ENCODE measurements at places on chromosomes 5 and 9. TPM values are rescaled to one million over a fixed set of nuclear protein-coding genes. Genes with fewer than 3 reads are reported as not detected.

Gene CD14
- 147 TPM for total RNA-seq

DNA sequence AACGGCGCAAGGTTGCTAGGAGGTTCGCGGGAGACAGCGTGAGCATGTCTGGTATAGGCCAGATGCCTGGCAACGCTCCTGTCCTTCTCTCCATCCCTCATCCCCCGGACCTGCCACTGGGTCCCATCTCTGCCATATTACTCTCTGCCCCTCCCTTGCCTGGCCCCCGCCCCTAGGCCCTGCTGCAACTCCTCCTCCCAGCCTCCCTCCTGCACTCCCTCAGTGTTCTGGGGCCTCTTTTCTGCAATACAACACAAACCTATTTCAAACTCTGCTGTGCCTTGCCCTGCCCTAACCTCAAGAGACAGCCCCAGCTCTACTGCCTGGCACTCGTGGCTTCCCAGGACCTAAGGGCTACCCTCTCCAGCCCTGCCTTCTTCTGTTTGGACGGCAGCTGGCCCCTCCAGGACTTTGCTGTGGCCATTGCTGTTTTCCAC is 8.9 kb upstream of the DBN1 start:
- DNase-seq = peak; percentile 54

DNA sequence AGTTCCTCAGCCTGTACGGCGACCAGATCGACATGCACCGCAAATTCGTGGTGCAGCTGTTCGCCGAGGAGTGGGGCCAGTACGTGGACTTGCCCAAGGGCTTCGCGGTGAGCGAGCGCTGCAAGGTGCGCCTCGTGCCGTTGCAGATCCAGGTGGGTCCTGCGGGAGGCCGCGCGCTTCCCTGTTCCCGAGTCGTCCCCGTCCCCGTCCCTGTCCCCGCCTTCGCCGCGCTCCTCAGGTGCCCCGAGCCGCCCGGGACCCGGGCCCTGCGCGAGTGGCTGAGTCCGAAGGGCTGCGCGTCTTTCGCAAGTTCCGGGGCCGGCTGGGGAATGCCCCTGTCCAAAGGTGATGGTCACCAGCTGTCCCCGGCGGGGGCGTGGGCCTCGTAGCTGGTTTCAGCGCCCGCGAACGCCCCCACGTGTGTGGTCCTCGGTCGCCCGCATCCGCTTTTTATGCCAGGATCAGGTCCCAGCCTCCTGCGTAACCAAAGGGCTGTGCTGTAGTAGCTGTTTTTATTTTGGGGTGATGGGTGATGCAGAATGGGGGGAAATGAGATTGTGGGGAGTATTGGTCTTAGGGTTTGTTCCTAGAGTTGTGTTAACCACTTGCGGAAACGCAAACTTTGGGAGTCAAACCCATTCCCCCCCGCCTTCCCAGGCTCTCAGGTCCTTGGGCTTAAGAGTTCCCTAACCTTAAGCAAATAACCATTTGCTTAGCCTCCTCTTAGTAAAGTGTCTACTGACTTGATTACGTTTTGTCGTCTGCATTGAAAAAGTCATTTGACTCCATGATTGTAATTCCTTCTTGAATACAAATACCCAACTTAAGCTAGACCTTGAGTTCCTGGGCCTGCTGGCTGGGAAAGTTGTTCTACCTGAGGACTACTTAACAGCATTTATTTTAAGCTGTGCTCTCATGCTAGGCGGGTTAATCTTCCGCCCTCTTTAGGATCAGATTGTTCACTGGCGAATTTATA is 663 bp downstream of the ISOC1 start:
- DNase-seq = peak; percentile 93

DNA sequence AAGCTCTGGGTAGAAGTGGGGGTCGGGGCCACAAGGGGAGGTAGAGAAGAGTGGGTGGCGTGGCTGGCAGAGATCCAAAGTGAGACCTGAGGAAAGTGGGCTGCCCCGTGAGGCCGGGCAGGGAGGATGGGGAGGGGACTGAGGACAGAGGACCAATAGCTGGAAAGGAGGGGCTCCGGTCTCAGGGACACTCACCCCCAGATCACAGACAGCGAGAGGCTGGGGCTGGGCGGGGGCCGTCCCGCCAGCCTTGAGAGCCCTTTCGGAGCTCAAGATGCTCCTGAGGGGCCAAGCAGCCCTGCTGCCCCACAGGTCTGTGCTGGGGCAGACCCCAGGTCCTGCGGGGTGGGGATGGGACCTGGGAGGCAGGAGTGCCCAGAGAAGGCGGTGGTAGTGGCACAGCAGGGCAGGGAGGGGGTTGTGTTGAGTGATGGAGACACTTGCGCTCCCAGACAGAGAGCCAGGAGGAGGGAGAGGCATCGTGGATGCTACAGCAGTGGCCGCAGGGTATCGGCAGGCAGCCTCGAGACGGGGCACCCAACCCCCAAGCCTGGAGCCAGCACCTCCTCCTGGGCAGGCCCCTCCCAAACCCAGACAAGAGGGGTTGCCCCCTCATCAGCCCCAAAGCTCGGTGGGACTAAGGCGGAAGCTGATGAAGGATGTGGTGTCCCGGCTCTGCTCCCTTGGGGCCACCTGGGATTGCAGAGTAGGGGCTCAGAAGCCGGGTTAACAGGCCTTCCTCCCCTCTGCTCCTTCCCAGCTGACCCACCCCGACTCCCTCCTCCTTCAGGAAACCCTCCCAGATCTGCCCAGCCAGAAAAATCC is 3.4 kb downstream of the SARDH start:
- DNase-seq = peak; percentile 78

DNA sequence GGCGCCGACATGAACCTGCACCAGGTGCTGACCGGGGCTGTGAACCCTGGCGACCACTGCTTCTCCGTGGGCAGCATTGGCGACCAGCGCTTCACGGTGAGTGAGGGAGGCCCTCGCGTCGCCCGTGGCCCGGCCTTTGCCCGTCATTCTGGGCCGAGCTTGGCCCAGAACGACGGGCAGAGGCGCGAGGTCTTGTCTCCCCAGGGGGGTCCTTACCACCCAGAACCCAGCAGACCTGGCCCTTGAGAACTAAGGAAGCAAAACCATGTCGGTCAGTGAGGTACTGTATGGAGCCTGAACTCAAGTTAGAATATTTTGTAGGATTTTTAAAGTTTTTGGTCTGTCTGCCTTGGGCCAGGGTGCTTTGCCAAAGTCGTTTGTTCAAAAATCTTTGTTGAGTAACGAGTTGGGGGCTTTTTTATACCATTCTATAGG is 691 bp downstream of the DMXL1 start:
- no peak for DNase-seq

GRCh38 chr5:158777647-158778350 is 321.9 kb downstream of the EBF1 start:
- DNase-seq = no peak

DNA sequence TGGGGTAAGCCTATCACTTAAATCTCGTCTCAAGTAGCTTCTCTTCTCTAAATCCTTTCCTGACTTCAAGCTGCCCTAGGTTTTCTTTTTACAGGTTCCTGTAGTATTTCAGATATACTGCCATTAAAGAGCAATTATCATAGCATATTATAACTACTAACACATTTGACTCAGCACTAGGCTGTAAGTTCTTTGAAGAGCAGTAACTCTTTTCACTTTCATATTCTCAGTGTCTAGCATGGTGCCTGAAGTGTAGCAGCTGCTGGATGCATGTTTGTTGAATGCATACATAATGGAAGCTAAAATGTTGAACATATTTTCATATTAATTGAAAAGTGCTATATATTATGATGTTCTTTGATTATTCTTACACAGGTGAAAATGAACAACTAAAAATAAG is 22.5 kb downstream of the CCDC152 start:
- no peak for DNase-seq

DNA sequence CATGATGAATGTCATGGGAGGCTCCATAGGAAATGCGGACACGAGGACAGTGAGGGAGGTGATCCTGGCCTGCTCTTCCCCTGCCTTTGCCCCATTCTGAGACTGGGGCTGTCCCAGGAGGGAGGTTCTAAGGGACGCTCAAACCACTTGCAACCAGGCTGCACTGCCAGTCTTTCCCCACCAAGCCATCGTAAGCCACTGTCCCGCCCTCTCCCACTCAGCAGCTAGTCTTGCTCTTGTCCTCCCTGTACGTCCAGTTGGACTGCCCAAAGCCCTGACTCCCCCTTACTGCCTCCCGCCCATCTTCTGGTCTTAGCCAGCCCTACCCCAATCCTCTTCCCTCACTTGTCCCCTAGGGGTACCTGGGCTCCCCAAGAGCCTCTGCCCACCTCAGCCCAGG is 115.7 kb downstream of the FSTL4 start:
- DNase-seq = no peak

Gene IFNK
- total RNA-seq = not detected

- DNase-seq = no peak
Observed at GRCh38 chr5:139164020-139164419, 34.1 kb downstream of the SIL1 start.

Gene GABRA1
- not detected for total RNA-seq

GRCh38 chr5:139394123-139394653 is 716 bp downstream of the PROB1 start:
- peak; percentile 92 for DNase-seq

DNA sequence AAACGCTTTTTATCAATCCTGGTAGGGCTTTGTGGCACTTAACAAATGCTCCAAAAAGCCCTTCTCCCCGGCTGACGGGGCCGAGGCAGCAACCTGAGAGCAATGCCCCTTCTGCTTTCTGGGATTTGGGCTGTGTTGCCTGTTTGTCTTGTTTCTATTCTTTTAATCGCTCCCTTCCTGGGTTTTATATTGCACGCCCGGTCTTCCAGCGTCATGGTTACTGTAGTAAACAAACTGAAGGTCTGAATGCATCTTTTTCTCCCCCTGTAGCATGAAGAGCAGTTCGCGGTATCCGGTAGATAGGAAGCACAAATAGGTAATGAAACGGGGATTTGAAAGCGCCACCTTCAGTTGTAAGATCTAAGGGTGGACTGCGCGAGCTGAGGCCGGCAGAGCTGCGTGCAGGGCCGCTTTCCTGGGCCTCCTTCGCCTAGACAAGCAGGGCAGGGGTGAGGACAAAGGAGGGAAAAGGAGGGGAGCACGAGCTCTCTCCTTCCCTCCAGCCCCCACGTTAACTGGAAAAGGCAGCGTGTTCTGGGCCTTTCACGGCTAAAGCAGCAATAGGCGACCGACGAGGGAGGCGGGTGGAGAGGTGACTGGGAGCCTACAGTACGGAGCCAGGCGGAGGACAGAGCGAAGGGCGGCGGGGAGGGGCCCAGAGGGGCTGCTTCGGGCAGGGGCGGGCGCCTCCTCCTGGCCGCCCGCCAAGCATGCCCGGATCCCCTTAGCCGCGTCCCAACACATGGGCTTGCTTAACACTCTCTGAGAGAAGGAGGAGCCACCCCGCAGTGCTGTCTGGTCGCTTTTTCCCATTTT is 49.3 kb upstream of the ZNF366 start:
- DNase-seq = peak; percentile 87

Gene NFIB
- 45.1 TPM for total RNA-seq

GRCh38 chr5:167688341-167689130 is 602.9 kb upstream of the WWC1 start:
- DNase-seq = no peak

- no peak for DNase-seq
Observed at GRCh38 chr5:2492476-2492875, 259.0 kb downstream of the IRX2 start.

DNA sequence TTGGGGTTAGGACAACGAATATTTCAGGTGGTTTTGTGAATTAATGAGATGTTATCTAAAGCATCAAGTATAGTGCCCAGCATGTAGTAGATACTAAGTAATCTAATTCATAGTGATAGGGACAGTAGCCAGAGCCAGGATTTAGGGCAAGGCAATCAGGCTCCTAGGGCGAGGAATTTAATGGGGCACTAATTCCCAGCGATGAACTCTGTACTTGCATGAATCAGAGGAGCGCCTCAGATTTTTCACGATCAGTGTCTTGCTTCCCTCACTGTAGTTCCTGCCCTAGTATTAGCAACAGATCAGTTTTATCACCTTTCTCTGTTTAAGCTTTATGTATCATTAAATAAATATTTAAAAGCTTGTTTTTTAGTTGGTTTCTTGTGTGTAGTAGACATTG is 3.1 kb downstream of the AGGF1 start:
- DNase-seq = no peak

Gene GLDC
- 0.60 TPM for total RNA-seq

DNA sequence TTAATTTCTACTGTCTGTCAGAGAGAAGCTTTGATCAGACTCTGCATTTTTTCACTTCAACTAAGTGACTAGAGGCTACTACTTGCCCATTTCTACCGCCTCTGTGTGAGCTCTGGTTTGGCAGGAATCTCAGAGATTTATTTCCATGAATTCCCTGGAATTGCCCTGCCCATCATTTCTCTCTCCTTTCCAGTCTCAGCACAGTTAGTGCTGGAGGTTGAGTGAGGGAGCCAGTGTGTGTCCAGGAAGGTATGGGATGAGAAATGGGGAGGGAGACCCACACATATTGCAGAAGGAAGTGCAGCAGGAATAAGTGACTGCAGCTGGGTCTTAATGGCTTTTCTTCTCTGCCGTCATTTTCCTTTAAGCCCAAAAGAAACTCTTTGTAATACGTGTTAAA is 443.1 kb upstream of the ZNF462 start:
- DNase-seq = no peak

GRCh38 chr5:38515646-38516045 is 40.8 kb downstream of the LIFR start:
- DNase-seq = no peak

GRCh38 chr9:2718001-2718697 is 839 bp downstream of the KCNV2 start:
- peak; percentile 71 for DNase-seq

- DNase-seq = no peak
Observed at GRCh38 chr5:140011297-140011802, 31.7 kb downstream of the NRG2 start.

GRCh38 chr9:13970018-13970417 is 343.9 kb downstream of the NFIB start:
- no peak for DNase-seq

Gene ORM1
- total RNA-seq = 3.3 TPM

DNA sequence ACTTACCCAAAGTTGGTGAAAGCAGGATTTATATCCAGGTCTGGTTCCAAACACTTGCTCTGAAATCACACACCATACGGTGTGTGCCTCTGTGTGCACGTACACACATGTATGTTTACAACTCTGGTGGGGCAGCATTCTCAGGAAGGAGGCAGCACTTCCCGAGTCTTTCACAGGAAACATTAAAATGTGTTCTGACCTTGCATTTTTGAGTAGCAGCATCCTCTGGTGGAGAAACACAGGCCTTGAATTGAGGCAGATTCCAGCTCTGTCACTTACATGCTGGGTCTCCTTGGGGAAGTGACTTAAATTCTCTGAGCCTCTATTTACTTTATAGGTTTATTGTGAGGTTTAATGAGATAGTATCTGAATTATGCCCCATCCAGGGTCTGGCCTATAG is 126.4 kb downstream of the RGS3 start:
- peak; percentile 56 for DNase-seq

Gene CRB2
- 0.34 TPM for total RNA-seq

Gene BARHL1
- not detected for total RNA-seq

Gene THOC3
- total RNA-seq = 37.1 TPM

Gene SIT1
- 41.8 TPM for total RNA-seq

Gene FAM221B
- total RNA-seq = not detected

- DNase-seq = no peak
Observed at GRCh38 chr5:129807162-129807814, 59.4 kb downstream of the MINAR2 start.

GRCh38 chr9:136372561-136373299 is 739 bp downstream of the CARD9 start:
- peak; percentile 90 for DNase-seq
